Left lobe of liver (tissue), 2 donors: ENCODE measurements at places on chromosomes 2 and 18. TPM values are rescaled to one million over a fixed set of nuclear protein-coding genes. Genes with fewer than 3 reads are reported as not detected.

DNA sequence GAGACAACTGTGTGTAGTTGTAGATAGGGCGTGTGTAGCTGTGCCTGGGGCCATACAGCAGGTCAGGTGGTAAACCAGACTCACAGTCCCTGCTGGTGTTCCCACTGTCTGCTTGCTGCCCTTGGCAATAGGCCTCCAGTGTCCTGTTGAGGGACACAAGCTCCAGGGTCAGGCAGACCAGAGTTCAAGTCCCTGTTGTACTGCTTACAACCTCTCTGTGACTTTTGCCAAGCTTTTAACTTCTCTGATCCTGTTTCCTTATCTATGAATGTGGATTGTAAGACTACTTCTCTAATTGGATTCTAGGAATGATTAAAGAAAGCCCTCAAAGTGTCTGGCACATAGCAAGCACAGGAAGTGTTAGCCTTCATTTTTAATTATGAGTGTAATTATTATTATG, 68.6 kb downstream of the MERTK start:
- no peak for DNase-seq

- no peak for DNase-seq
These were observed 460.4 kb upstream of the ZNF804A start for GRCh38 chr2:184137955-184138354.

GRCh38 chr18:23981369-23981980, 33.1 kb upstream of the TTC39C start:
- DNase-seq = no peak

DNA sequence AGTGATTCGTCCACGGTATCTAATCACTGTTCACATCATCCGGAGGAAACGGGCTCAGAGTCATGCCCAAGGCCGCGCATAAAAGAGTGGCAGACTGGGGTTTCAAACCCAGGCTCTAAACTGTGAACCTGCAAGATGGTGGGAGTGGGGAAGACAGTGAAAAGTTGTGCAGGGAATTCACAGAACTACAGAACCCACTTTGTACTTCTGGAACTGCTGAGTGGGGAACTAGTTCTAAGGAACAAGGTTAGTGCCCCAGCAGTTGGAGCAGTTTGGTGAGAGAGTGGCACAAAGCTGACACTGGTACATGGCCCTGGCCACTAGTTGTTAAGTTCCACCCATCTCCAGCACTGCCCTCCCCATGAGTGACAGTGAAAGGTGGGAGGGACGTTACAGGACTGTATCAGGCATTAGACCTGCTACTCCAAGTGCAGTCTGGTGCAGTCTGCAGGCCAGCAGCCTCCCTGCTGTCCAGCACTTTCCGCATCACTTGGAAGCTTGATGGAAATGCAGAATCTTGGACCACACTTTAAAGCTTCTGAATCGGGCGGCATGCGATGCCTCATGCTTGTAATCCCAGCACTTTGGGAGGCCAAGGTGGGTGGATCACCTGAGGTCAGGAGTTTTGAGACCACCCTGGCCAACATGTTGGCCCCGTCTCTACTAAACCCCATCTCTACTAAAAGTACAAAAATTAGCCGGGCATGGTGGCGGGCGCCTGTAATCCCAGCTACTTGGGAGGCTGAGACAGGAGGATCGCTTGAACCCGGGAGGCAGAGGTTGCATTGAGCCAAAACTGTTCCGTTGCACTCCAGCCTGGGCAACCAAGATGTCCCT, 47.3 kb downstream of the C2orf42 start:
- peak; percentile 81 for DNase-seq

The TDRD15 gene
- total RNA-seq = 0.93 TPM

The NOSTRIN gene
- total RNA-seq = 3.5 TPM
